ENCODE measurements at places on chromosomes 3 and 15.
A peak's percentile ranks its signal among the peaks of the same experiment; 100 is the strongest.

DNA sequence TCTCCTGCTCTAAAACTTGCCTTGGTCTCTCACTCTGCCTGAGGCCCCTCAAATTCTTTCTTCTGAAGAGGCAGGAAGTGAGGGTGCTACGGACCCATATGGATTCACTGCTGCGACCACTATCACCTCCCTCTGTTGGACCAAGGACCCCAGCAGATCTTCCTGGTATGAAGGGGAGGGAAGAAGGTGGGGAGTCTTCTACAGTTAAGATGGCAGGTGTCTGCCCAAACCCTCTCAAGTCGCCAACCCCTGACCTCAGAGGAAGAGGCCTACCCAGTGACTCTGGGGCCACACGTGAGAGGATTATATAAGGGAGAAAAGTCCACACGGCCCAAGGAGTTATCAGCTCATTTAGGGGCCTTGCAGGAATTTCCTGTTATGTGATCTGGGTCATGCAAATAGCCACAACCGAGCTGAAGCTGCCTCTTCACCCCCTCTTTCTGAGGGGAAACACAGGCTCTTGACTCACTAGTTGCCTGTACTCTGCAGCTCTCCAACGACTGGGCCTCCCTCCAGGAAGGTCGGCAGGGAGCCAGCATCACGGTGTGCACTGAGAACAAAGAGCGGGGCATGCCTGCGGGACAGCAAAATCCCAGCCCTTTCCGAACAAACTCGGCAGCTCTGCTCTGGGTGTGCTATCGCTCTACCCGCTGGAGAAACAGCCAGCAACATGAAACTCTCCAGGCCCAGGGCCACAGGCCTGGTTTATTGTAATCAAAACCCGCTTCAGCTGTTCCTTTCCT lies 116.0 kb downstream of the XXYLT1 start:
- peak; percentile 89 for ATAC-seq

- no peak for ATAC-seq
These were observed 293.0 kb upstream of the ATP11B start for GRCh38 chr3:182500289-182500688.

GRCh38 chr3:169966951-169967915 lies 626 bp downstream of the SEC62 start:
- peak; percentile 81 for ATAC-seq

DNA sequence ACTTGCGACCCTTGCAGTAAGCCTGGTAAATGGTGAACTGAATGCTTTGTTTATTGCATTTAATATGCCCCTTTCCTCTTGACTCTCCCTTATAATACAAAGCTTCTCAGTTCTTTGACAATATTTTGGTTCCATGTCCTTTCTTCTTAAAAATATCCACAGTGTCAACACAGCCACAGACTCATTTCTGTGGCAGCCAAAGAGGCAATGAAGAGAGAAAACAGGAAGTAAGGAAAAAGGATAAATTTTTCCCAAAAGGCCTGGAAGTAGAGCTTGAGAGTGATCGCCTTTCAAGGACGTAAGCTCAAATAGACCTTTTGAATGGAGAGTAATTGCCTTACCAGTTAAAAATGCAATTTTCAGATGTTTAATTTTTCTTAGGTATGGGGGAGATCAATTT lies 59.4 kb downstream of the PEX5L start:
- ATAC-seq = no peak

DNA sequence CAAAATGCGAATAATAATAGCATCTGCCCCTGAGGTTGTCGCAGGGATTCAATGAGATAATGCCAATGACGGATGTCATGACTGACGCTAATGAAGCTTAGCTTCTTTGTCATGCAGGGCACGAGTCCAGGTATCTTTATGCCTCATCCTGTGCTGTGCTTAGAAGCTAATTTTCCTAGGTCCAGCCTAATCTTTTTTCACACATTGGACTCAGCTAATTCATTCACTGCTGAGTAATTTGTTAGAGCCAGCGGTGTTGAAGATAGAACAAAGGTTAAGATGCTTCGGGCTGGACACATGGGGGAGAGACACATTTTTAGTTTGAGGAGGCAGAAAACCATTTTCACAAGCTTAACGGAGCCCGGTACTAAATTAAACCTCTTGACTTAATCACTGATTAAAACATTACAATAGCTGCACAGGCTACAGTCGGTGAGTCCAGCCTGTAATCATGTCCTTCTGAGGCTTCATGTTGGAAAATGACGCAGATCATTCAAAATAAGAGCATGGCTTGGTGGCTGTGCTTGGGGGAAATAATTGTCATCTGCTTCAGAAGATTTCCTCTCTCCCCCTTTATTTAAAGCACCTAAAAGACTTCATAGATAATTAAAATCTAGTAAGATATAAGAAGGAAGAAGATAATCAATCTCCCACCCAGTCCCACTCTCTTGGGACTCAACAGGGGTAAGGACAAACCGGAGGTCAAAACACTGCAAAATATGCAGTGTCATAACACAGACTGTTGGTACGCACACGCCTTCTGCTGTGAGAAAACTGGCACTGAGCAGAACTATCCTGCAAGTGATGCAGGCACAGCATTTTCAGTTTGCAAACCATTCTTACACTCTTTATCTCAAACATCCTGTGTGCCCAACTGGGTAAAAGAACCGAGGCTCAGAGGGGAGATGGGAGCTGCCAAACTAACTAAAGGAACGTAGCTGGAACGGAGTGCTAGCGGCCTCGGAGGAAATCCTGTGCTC lies 3.3 kb upstream of the CCDC174 start:
- ATAC-seq = no peak

DNA sequence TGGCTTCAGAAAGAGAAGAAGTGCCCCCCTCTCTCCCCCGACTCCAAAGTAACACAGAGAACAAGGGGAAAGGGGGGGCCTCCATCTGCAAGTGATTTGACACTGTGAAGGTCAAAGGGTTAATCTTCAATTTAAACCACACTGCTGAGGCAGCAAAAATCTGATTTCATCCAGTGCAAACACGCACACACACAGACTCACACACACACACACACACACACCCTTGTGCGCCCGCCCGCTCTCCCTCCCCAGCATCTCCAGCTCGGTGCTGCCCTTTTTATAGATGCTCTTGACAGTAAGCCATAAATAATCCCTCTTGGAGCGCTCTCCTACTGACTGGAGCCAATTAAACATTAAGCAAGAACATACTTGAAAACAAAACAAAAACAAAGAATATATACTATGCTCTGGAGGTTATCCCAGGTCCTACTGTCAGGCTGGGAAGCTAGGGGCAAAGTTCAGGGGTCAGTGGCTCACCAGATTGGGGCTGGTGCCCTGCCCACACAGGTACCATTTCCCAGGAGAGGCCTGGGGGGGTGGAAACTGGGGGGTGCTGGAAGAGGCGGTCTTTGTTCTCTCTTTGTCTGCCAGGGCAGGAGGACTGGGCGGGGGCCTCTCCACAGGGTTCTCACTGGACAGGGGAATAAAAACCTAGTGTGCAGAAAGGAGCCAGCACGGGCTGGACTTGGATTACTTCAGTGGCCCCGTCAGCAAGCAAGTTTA lies 16.3 kb downstream of the BMF start:
- ATAC-seq = peak; percentile 88

DNA sequence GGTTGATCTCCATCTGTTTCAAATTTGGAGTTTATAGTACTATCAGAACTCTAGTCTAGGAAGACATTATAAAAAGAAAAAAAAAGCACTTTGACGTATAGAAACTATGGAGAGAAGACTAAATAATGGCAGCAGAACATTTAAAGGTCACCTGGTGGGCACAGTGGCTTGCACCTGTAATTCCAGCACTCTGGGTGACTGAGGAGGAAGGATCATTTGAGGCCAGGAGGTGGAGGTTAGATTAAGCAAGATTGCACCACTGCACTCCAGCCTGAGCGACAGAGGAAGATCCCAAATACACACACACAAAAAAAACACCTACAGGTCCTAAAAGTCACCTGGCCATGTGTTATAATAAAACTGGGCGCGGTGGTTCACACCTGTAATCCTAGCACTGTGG lies 13.8 kb downstream of the SIN3A start:
- ATAC-seq = no peak

GRCh38 chr15:59208613-59209249 lies 2.1 kb downstream of the LDHAL6B start:
- ATAC-seq = no peak

GRCh38 chr3:33525232-33525631 lies 85.0 kb upstream of the UBP1 start:
- ATAC-seq = no peak

DNA sequence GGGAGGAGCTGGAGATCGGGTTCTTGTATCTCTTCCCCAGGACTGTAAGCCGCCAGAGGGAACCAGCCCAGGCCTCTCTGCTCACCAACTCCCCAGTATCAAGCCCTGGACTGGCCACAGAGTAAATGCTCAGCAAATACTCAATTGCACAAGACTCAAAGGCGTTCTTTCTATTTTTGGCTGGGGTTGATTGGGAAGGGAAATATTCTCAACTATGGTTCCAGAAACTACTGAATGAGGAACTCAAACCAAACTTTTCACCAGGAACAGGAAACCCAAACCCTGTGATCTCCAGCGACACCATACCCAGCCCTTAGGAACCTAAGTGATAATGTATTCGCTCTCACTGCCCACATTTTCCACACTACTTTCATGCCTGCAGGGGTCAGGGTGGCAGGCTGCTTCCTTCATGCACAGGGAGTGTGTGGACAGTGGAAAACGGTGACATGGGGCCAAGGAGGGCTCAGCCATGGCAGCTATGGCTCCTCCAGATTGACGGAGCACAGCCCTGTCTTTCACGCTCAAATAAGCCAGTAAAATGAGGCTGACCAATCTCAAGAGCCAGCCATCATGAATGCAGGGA lies 124.7 kb upstream of the RAD18 start:
- ATAC-seq = no peak

GRCh38 chr3:76490064-76490463 lies 549.8 kb upstream of the ROBO2 start:
- no peak for ATAC-seq

DNA sequence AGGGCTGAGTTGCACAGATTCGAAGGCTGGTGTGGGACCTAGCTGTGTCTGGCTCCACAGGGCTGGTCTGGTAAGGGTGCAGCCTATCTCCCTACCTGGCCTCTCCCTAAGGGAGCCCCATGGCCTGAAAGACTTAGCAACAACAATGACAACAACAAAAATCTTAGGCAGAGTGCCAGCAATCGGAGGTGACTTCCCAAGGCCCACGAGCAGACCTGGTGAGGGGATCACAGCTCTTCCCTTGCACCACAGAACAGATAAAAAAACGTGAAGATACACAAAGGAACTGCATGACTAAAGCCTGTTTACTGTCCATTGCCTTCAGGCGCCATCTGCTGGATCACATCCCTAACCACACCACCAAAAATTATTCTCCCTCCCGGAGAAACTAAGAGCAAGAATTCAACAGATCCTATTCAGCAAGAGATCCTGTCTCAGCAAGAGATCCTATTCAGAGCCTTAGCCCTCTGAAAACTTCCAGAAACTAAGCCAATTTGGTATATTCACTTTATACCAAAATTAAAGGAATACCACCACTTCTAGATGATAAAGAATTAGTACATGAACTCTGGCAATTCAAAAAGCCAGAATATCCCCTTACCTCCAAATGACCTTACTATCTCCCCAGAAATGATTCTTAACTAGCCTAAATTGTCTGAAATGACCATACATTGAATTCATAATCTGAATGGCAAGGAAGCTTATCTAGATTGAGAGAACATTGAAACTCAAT lies 24.1 kb upstream of the OR5K4 start:
- peak; percentile 94 for ATAC-seq

DNA sequence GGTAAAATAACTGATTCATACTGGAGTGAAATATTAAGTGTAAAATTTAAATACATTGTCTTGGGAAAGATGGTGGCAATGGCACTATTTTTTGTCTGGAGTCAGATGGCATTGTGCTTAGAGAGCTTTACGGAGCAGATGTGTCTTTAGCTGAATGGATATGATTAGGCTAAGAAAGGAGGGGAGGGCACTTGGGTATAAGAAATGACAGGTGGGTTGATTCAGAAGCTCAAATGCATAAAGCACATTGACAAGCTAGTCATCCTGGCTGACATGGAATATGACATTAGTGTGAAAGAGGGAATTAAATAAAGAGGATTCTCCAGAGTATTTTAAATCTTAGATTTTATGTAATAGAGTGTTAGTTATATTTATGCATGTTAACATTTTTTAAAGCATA lies 570.1 kb upstream of the CBLB start:
- ATAC-seq = no peak

GRCh38 chr3:142489572-142490323 lies 41.9 kb upstream of the XRN1 start:
- no peak for ATAC-seq

GRCh38 chr3:46662771-46663551 lies 30.5 kb downstream of the ALS2CL start:
- no peak for ATAC-seq

DNA sequence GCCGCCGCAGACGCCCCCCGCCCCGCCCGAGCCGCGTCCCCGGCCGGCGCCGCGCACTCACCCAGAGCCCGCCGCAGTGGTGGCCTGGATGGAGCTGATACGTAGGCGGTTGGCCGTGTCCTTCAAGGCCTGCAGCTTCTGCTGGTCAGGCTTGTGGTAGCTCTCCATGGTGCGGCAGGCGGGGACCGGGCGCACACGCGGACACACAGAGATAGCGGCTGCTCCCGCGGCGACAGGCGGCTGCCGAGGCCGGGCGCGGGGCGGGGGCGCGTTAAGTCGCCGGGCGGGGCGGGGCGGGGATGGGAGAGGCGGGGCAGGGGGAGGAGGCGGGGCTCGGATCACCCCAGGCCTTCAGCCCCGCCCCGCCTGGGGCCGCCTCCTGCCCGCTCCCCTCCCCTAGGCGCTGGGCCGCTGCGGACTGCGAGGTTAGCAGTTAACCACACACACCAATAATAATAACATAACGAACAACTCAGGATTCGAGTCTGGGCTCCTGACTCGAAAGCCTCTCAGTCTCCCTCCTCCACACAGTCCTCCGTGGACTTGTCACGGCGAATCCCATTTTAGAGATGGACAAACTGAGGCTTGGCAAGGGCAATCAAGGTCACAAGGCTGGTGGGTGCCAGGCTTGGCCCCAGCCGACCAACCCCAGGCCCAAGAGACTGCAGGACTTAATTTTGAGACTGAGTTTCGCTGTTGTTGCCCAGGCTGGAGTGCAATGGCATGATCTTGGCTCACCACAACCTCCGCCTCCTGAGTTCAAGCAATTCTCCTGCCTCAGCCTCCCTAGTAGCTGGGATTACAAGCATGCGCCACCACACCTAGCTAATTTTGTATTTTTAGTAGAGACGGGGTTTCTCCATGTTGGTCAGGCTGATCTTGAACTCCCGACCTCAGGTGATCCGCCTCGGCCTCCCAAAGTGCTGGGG lies at the start of gene TKT:
Gene TKT, minus strand, starts transcription at position 248 of the 929 bp plus-strand sequence. Its CDS starts 80 bp downstream, at position 168.
- ATAC-seq = peak; percentile 79

GRCh38 chr15:47753591-47753990 lies 36.3 kb downstream of the SEMA6D start:
- ATAC-seq = no peak

DNA sequence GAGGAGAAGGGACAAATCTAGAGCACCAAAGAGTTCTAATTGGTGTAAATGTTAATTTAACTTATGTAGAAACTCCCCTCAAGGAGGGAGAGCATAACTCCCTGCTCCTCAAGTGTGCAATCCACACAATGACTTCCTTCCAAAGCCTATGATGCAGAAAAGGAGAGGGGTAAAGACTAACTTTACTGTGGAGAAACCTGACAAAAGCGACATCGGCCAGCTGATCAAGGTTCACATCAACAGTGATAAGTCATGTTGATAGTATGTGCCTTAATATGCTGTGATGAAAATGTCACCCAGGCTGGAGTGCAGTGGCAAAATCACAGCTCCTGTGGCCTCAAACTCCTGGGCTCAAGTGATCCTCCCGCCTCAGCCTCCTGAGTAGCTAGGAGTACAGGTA lies 76.5 kb downstream of the TFDP2 start:
- ATAC-seq = no peak

GRCh38 chr3:33458446-33458845 lies 18.2 kb upstream of the UBP1 start:
- no peak for ATAC-seq
